ENCODE measurements at places on chromosomes 7 and 10.

DNA sequence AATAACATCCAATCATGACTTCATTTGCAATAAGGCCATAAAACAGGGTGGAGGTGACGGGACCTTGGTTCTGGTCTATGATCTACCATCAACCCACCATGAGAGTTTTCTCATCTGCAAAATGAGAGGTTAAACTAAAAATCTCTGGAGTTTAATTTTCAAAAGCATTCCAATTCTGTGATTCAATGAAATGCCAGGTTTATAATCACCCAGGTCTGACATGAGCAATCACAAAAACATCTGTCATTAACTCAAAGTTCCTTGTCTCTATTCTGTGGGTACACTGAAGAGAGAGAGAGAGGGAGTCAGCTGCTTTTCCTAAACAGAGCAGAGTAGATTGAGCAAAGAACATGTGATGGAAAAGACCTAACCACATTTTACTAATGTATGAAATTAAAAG is 75.4 kb downstream of the NUDCD3 start:
- DNase-seq: no peak

DNA sequence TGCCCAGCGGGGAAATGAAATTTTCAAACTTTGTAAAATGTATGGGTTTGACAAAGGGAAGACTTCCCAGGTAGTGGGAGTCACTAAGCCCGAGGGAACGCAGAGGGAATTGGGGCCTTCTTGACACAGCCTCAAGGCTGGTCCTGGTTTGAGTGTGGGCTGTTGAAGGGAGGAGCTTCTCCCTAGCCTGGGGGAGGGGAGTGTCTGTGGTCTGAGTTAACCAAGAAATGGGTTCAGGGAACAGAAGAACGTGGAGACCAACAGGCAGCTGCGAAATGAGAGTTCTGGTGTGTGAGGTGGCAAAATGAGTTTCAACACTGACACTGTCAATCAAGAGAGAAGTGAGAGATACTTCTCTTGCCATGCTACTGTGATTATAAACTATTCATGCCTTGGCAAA is 32.7 kb upstream of the BAMBI start:
- no peak for DNase-seq

GRCh38 chr7:106795084-106795876 is 69.8 kb upstream of the PIK3CG start:
- DNase-seq: peak; percentile 24

- DNase-seq: no peak
These were observed 227.3 kb downstream of the GFRA1 start for GRCh38 chr10:116045366-116046356.

- DNase-seq: no peak
These were observed 345.0 kb downstream of the REEP3 start for GRCh38 chr10:63866075-63866746.

DNA sequence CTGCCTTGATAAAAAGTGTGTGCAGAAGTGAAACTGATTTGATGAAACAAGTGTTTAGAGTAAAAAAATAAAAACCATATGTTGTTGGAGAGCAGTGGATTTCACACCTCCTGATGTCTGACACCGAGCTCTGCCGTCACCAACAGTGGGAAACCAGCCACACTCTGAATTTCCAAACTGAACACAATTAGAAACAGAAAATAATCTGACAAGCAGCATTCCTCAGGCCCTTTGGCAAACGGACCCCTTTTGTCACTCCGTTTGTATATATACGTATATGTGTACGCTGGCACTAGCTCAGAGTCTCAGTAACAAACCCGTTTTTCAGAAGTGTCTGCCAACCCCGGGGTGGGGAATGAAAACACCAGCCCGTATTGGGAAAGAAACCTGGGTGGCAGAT is 32.4 kb downstream of the TACC2 start:
- no peak for DNase-seq

- no peak for DNase-seq
These were observed 2.2 kb downstream of the ARHGAP21 start for GRCh38 chr10:24721229-24722106.

GRCh38 chr7:84022684-84023308 is 171.8 kb downstream of the SEMA3A start:
- peak; percentile 77 for DNase-seq

GRCh38 chr7:22688084-22688483 is 38.9 kb upstream of the IL6 start:
- DNase-seq: no peak

Measured in DMS79 (cell line).